ENCODE measurements at places on chromosomes 13 and 19.
A peak's percentile ranks its signal among the peaks of the same experiment; 100 is the strongest.

- DNase-seq, result peak; percentile 70
Measured at GRCh38 chr13:37747071-37747612, 122.4 kb downstream of the TRPC4 start.

DNA sequence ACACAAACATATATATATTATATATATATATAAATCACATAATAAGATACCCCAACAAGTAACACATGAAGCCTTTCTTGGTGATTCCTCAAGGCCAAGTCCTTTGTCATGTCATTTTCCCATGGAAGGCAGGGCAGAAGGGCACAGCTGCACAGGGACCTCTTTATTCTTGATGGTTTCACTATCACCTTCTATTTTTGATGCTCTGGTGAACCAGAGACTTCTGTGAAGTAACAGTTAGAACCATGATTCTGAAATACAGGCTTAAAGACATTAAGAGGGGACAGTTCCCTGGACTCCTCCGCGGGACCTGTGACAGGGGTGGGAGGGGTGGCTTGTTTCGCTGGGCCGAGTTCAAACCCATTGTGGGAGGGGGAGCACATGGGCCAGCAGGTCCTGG is 104.0 kb downstream of the DGKH start:
- DNase-seq, result no peak

- no peak for DNase-seq
Measured at GRCh38 chr19:1278074-1278473, 2.7 kb downstream of the FAM174C start.

GRCh38 chr19:3346677-3347353 is 19.6 kb upstream of the NFIC start:
- peak; percentile 62 for DNase-seq

- no peak for DNase-seq
Measured at GRCh38 chr19:38034492-38034860, 127.5 kb downstream of the SIPA1L3 start.

- DNase-seq, result no peak
Measured at GRCh38 chr19:47780215-47780551, 1.7 kb downstream of the SELENOW start.

DNA sequence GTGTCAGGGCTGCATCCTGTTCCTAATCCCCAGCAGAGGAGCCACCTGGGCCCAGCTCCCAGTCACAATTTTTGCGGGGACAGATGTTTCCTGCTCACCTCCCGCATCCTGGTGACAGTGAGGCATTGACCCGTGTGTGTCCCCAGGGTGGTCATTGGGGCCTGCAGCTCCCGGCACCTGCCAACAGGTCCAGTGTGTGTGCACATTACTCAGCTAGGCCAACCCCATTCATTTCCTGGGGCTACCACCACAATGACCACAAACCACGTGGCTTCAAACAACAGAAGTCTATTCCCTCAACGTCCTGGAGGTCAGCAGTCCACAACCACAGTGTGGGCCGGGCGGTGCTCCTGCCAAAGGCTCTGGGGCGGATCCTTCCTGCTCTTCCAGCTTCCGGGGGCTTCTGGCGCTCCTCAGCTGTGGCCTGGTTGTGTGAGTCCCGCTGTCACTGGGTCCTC is 11.9 kb upstream of the F2RL3 start:
- DNase-seq, result no peak

GRCh38 chr19:10884274-10884673 is 12.9 kb downstream of the CARM1 start:
- DNase-seq, result no peak

- DNase-seq, result no peak
Measured at GRCh38 chr19:9073806-9074205, 13.1 kb upstream of the OR1M1 start.

DNA sequence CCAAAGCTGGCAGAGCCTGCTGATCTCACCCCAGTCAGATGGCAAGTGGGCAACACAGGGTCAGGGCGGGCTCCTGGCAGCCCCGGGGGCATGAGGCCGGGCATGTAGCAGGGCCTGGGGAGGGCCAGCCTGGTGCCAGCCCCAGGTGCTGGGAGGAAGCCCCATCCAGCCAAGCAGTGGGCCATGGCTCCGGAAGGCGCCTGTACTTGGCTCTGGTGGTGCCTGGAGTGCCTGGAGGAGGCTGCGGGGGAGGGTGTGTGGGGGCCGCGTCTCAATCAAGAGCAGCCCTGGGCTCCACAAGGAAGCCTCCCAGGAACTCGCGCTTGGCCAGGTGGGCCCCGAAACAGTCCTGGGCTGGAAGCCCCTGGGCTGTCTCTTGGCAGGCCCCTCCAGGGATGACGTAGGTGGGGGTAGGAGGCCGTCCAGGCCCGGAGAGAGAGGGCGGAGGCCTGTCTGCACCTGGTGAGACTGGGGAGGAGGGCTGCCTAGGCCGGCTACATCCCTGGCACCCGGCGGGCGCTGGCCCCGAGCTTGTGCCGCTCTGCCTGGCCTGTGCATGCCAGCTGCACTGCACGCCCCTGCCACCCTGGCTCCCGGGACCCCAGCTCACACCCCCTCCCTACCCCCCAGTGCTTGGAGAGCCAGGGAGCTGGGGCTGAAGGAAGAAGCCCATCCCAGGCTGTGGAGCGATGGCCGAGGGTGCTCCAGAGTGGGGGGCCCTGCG is 45.9 kb downstream of the COMP start:
- no peak for DNase-seq

DNA sequence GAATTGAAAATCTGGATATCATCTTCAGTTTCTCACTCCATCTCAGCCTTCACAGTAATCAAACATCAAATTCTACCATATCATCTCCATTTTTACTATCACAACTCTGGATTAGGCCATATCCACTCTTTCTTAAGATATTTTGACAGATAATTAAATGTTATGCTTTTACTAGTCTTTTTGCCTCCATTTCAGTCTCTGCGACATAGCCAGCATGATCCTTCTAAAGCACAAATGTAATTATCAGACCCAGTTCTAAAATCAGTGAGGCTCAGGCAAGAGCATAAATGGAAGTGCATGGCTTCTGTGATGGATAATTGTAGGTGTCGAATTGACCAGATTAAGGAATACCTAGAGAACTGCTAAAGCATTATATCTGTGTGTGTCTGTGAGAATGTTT is 307.7 kb downstream of the PCDH20 start:
- DNase-seq, result no peak

DNA sequence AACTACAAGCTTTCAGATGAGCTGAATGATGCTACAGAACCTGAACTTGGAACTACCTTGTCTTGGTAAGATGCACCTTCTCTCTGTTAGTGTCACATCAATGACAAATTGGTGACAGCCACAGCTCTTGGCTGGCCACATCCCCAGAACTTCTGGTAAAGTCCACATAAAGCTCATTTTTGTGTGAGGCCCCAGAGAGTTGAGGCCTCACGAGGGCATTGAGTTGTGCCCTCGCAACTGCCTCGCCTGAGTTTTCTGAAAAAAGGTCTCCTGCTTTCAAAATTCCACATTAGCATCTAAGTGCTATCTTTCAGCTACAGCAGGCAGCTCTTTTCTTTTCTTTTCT is 42.6 kb downstream of the MRPL57 start:
- DNase-seq, result no peak

GRCh38 chr19:29753190-29753933 is 38.3 kb upstream of the C19orf12 start:
- DNase-seq, result no peak

- DNase-seq, result peak; percentile 87
Measured at GRCh38 chr19:12778017-12778904, 2.9 kb upstream of the HOOK2 start.

DNA sequence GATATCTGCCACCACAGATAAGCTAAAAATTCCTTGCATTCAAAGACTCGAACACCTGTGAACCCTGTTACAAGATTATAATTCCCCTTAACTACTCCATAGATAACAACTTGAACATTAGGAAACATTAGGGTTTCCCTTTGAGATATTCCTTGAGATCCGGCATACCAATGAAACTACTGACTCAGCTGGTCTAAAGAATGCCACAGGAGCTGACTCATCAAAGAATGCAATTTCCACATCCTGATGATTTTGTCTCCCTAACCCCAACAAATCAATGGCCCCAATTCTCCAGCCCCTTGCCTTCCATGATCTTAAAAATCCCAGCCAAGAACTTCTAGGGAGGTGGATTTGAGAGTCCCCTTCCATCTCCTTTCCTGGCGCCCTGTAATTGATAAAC is 35.6 kb upstream of the ZNF599 start:
- no peak for DNase-seq

GRCh38 chr13:111853721-111854120 is 213.2 kb upstream of the SOX1 start:
- no peak for DNase-seq

DNA sequence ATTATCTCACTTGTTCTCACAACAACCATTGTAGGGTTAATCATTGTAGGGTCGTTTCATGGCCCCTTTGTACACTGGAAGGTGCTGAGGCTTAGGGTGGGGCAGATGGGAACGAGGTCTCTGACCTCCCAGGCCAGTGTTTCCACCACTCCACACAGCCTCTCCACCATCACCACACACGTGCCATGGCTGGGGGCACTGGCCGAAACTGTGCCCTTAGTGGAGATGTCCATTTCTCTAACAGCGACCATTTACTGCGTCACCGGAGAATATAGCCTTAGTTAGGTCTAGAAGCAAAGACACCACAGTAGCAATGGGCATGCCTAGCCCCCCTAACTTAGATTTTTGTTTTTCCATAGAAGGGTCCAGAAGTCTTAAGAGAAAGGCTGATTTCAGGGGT is 36.5 kb downstream of the COL4A1 start:
- DNase-seq, result no peak

DNA sequence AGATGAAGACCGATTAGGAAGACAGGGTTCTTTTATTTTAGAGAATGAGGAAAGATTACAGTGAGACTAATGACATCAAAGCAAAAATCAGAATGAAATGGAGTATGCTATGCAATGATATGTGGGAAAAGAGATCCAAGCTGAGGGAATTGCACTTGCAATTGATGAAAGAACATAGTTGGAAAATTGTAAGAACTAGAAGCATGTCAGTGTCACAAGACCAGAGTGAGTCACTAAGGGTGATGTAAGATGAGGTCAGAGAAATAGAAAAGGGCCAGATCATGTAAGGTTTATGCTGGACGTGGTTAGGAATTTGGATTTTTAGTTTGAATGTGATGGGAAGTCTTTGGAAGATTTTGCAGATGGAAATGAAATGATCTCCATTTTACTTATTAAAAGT is 1937.3 kb downstream of the OLFM4 start:
- DNase-seq, result peak; percentile 18

DNA sequence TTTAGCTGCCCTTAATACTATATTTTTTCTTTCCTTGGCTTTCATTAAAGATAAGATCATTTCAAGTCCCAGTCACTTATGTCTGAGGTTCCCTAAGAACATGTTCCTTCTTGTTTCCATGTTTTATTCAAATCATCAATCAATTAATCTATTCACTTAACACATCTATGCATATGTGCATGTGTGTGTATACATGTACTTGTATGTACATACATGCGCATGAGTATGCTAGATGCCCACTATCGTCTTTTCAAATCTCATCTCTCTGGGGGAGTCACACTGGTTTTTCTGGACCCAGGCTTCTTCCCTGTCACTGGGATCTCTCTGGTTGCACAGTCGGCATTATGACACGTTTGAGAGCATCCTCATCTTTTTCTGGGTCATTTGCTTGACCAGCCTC is 108.9 kb downstream of the ZNF536 start:
- no peak for DNase-seq

DNA sequence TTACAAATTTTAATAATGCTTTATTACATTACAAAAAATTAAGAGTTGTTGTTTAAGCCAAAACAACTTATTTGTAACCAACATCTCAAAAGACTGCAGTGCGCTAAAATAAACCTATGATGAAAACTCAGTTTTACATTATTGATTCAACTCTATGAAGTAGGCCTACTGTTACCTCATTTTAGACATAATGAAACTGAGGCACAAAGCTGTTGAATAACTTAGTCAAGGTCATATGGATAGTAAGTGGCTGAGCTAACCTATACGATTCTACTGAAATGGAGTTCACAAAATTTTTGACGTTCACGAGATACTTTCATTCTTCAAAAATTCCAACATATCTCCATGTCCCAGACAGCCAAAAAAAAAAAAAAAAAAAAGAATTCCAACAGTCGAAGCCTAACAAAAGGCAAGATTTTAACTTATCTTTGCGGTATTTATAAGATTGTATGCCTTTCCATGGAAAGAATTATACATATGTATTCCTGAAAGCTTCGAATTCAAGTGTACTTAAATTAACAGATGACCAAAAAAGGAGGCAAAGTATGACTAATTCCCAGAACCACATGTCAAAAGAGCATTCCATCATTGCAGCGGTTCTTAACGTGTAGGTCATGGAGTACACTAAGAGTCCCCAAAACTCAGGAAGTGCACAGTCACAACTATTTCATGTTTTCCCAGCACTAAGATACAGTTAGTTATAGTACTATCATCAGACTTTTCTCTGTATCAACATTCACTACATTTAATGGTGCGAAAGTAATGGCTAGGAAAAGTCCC is 69.4 kb downstream of the PSPC1 start:
- DNase-seq, result no peak

- DNase-seq, result no peak
Measured at GRCh38 chr19:31803835-31804446, 454.7 kb upstream of the TSHZ3 start.

GRCh38 chr13:66994097-66994496 is 236.0 kb downstream of the PCDH9 start:
- DNase-seq, result peak; percentile 76

- peak; percentile 22 for DNase-seq
Measured at GRCh38 chr19:12779162-12779993, 4.0 kb upstream of the HOOK2 start.

- DNase-seq, result no peak
Measured at GRCh38 chr13:42056583-42056982, 8.1 kb downstream of the DGKH start.

DNA sequence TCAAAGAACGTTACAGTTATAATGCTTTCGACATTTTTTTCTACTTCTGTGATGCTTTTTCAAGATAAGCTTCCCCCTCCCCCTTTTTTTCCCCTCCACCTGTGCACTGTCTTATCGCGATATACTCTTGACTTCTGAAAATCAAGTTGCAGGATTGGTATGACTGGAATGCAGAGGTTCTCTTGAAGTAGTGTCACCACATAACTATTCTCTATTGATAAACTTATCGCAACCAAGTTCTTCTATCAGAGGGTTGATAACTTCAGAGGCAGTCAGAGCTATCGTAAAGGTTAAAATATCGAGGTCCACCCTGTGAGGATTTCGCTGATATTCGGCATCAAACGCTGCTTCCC is 820 bp downstream of the EID2 start:
- peak; percentile 51 for DNase-seq

DNA sequence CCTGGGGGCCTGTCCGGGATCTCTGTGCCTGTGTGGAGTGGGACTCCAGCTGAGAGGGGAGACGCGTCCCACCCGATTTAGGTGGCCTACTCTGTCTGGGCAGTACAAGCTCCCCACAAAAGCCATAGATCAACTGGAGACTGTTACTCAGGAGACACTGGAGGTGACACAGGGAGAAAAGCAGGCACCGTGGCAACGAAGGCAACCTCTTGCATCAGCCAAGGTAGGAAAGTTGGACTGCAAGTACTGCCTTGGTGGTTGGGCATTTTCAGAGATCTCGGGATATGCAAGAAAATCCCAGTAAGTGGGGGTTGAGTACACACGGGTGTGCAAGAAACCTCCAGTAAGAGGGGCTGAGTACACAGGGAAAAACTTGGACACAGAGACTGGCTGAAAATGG is 1060.0 kb upstream of the MIR17HG start:
- no peak for DNase-seq

- DNase-seq, result no peak
Measured at GRCh38 chr13:76825430-76825829, 60.8 kb downstream of the KCTD12 start.
